Psoas muscle (tissue), 8 donors: ENCODE measurements at places on chromosomes 5 and 9. TPM values are rescaled to one million over a fixed set of nuclear protein-coding genes. Genes with fewer than 3 reads are reported as not detected.

The NOXA1 gene
- total RNA-seq: 1.6 TPM

The SH3PXD2B gene
- total RNA-seq: 2.9 TPM

The LECT2 gene
- total RNA-seq: not detected

The DELE1 gene
- total RNA-seq: 65.5 TPM

The GRXCR2 gene
- not detected for total RNA-seq

The SLC1A3 gene
- total RNA-seq: 19.5 TPM

The TEK gene
- 5.7 TPM for total RNA-seq

The LPAR1 gene
- 3.5 TPM for total RNA-seq

The PCDHA13 gene
- not detected for total RNA-seq

The PPP3R2 gene
- not detected for total RNA-seq

The GADD45G gene
- total RNA-seq: 185 TPM

The DPP7 gene
- 67.4 TPM for total RNA-seq

GRCh38 chr5:127645300-127645726 is 3.6 kb upstream of the CTXN3 start:
- DNase-seq: no peak

- DNase-seq: no peak
These were observed 160.0 kb downstream of the CDH12 start for GRCh38 chr5:22693121-22693520.

DNA sequence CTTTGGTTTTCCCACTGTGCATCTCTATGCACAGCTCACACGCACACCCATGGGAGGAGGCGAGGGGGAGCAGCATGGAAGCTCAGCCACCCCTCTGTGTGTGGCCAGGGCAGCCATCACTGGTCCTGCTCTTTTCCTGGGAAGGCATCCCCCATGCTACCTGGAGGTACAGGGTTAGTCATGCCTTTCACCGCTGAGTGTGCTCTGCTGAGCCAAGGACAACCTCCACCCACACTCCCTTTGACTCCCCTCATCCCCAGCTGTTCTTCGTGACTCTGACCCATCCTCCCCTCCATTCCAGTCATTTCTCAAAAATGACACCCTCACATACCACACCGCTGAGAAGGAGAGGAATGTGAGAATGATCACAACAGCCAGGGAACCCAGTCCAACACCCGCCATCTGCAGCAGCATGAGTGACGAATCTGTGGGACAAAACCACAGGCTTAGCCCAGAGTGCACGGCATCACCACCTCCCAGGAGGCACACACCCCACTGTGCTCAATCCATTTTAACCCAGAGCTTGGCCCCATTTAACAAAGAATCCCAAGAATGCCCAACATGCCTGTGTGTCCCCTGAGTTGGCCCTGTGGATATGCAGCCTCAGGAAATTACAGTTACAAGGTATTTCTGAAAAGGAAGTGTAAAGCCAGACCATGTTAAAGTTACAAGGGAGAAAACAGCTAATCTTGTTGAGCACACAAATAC is 133.4 kb downstream of the SUSD1 start:
- DNase-seq: no peak

- DNase-seq: no peak
These were observed 465.9 kb downstream of the CDH9 start for GRCh38 chr5:26572480-26572879.

- no peak for DNase-seq
These were observed 128.1 kb upstream of the NUDT12 start for GRCh38 chr5:103690676-103691075.

DNA sequence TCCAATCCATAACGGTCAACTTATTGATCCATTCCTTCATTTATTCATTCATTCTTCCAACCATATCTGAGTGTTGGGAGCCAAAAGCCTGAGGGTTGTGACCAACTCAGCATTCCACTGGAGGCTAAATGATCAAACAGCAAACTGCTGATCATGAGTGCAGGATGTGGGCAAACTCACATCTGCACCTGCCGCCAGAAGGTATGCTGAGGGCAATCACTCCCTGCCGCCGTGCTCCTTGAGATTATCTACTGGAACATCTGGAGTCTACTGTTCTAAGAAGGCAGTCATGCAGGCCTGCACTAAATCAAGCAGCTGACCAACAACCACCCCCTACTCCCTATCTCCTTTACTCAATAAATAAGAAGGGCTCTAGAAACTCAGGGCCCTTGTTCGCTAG is 184.0 kb downstream of the TTLL11 start:
- no peak for DNase-seq

GRCh38 chr5:78766412-78766762 is 117.8 kb upstream of the LHFPL2 start:
- DNase-seq: no peak

DNA sequence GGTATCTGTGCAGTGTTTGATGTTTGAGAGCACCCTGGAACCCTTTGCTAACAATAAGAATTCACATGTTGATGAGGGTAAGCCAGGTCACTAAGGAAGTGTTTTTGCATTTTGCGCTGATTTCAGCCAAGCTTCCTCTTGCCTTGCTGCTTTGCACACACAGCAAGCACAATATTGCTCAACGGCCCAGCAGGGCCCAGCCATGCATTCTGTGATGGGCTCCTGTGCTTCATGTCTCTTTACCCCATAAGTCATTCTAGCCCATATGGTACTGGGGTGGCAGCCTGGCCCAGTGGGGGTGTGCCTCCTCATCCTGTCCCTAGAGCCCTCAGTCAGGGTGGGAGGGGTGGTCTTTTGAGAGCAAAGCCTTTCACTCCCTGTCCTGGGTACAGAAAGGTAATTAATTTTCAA is 481.3 kb downstream of the GADD45G start:
- no peak for DNase-seq

DNA sequence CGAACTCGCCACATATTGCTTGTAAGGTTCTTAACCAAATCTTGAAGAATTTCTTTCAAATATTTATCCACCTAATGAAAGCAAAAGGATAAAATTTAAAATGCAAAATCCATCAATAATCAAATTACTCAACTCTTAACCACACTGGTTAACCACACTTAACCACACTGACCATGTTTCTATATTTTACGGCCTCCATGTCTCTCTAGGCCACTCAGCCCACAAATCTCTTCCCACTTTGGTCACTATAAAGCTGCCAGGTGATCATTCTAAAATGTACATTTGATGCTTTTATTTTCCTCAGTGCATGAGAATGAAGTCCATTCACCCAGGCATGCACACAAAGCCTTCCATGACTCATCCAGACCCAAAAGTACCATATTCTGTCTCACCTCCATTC is 56.4 kb upstream of the OR2K2 start:
- no peak for DNase-seq

GRCh38 chr9:98142925-98143481 is 24.0 kb upstream of the TRIM14 start:
- no peak for DNase-seq

- no peak for DNase-seq
These were observed 136.8 kb downstream of the TLE1 start for GRCh38 chr9:81552581-81552991.

- DNase-seq: peak; percentile 50
These were observed 76.1 kb downstream of the TLE1 start for GRCh38 chr9:81613002-81613812.

DNA sequence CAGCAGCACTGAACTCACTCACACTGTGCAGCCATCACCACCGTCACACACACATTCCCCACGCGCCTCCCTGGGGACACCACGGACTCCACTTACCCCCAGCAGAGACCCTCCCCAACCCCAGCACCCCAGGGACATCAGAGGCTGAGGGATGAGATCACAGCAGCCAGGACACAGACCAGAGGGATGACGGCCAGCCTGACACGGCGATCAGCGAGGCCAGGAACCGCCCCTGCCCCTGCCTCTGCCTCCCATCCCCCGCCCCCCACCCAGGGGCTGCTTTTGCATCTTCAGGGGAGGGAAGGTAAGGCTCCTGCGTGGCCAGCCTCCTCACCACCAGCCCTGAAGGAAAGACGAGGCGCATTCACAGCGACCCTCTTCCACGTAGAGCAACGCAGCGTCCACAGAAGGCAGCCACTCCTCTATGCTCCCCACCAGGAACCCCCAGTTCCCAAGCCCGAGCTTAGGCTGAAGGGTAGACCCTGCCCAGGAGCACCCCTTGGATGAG is 104.5 kb downstream of the VAV2 start:
- DNase-seq: no peak

- no peak for DNase-seq
These were observed 190.1 kb downstream of the CWC27 start for GRCh38 chr5:64958757-64959391.

DNA sequence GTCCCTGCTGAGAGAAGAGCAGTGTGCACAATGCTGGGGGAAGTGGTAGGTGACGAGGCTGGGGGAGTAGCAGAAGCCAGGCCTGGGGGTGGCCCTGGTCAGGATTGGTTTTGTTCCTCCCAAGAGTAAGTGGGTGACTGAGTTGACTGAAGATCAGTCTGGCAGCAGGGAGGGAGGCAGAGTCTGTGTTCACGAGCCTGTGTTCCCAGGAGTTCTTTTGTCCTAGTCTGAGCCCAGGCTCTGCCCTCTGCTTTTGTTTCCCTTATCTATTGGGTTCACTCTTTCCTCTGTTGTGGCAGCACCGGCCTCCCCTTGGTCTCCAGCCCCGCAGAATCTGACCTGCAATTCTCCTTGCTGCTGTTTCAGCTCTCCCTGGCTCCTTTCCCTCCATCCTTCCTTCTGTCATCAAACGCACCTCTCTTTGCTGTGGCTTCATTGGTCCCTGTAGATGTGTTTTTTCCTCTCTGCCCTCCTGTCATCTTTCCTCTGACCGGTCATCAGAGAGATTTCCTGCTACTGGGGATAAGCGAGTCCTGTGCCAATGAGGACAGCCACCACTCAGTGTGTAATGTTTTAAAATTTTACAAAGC is 607.4 kb downstream of the KIF4B start:
- no peak for DNase-seq

DNA sequence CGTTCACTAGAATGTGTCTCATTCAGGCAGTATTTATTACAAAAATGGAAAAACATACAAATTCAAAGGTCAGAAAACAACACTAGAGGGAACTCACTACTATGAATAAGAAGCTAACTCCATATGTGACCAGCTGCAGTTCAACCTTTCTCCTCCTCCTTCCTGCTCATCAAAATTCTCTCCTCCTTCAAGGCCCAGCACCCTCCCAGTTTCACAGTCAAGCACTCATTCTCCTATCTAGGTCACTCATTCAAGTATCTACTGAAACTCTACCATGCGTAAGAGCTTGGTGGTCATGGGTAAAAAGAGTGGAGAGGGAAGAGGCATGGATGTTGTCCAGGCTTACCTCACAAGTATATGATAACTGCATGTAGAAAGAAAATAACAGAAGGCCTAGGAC is 27.7 kb downstream of the ECPAS start:
- DNase-seq: no peak

- no peak for DNase-seq
These were observed 2.9 kb upstream of the PTGS1 start for GRCh38 chr9:122367774-122368460.

DNA sequence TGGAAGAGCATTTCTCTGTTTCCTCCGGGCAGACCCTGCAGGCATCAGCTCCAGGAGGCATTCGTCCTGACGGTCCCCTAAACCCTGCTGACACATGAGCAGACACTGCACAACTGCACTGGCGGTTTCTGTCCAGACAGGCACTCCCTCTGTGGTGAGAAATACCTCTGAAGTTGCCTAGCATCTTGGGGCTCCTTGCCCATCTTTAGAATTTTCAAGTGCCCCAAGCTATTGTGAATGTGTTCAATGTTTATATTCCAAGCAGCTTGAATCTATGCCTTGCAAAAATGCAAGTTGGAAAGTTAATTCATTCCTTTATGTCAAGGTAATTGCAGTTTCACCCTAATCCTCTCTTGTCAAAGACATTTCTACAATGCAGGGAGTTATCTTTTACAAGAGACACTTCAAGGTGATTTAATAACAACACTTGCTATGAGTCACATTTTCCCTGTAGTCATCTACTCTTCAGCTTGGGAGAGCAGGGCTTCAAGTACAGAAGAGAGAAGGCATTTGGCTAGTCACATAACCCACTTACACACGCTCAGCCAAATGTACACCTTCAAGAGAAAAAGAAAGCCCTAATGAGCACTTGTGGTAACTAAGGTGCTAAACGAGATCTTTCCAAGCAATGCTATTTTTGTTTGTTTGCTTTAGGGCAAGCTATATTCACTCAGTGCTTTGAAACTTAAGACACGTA is 302.5 kb downstream of the MLLT3 start:
- DNase-seq: no peak

- DNase-seq: no peak
These were observed 37.0 kb upstream of the SAP30L start for GRCh38 chr5:154408811-154409210.

- no peak for DNase-seq
These were observed 2.7 kb downstream of the PTGES start for GRCh38 chr9:129750013-129750638.

- DNase-seq: no peak
These were observed 66.1 kb downstream of the PTPDC1 start for GRCh38 chr9:94150279-94150828.

GRCh38 chr9:8857926-8858595 is 1058.5 kb upstream of the DMAC1 start:
- peak; percentile 63 for DNase-seq

DNA sequence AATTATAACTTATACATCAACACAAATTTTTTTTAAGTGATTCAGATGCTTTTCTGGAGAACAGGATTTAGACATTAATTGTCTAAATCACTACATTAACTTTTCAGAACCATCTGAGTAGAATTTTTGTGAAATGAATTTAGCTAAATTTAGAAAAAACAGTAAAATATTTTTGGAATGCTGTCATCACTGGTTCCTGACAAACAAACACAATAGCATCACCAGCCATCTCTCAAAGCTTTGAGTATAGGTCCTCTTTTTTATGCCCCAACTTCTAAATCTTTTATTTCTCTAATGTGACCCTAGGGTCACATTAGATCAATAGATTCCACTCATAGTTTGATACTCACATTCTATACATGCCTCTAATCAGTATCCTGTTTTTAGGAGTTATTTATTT is 104.6 kb downstream of the PRR16 start:
- DNase-seq: no peak

DNA sequence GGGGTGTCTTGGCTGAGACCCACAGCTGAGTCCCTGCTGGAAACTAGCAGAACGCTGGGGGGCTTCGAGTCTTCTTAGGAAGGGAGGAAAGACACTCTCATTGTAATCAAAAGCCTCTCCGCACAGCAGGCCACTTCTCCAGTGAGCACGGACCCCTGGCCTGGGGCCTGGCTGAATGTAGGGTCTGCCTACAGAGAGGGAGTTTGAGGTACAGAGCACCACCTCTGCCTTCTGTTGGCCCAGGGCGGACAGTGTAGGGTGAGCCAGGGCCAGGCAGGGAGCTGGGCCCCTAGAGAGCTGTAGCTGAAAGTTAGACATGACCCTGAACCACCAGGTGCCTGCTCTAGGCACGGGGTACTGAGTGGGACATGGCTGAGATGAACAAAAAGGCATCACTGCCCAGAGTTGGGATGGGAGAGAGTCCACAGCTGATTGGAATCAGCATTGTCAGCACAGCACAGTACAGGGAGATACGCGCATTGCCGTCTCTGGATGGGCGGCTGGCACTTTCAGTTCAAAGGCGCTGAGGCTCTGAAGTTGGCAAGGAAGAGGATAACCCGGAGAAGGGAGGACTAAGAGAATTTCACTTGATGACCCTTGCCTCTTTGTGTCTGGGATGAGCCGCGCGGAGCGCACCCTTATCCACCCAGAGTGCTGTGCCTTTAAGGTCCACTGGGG is 363 bp upstream of the SLC25A48 start:
- DNase-seq: peak; percentile 24

- DNase-seq: no peak
These were observed 14.0 kb upstream of the SPATA31E1 start for GRCh38 chr9:87868635-87869034.
